ENCODE measurements at places on chromosomes 3 and 15. TPM values are rescaled to one million over a fixed set of nuclear protein-coding genes. Genes with fewer than 3 reads are reported as not detected.

GRCh38 chr3:15387735-15388134, 39.6 kb downstream of the METTL6 start:
- no peak overlapping the region for H3K4me3 ChIP-seq
- no peaks in the 10 kb centered on the region for H3K27me3 ChIP-seq
- H3K4me1 ChIP-seq, result peaks cover 4% of the 10 kb centered on the region
- H3K27ac ChIP-seq, result no peak overlapping the region
- no peaks in the 10 kb centered on the region for H3K36me3 ChIP-seq
- DNase-seq, result no peak

- H3K4me1 ChIP-seq, result no peaks in the 10 kb centered on the region
- H3K27me3 ChIP-seq, result no peaks in the 10 kb centered on the region
- DNase-seq, result no peak
- H3K4me3 ChIP-seq, result no peak overlapping the region
- no peak overlapping the region for H3K27ac ChIP-seq
Measured at GRCh38 chr15:70062321-70062956, 35.3 kb downstream of the TLE3 start.

GRCh38 chr15:74233851-74234597, 2.1 kb upstream of the CCDC33 start:
- no peaks in the 10 kb centered on the region for H3K36me3 ChIP-seq
- no peak for DNase-seq
- H3K27ac ChIP-seq, result no peak overlapping the region
- H3K4me3 ChIP-seq, result no peak overlapping the region

DNA sequence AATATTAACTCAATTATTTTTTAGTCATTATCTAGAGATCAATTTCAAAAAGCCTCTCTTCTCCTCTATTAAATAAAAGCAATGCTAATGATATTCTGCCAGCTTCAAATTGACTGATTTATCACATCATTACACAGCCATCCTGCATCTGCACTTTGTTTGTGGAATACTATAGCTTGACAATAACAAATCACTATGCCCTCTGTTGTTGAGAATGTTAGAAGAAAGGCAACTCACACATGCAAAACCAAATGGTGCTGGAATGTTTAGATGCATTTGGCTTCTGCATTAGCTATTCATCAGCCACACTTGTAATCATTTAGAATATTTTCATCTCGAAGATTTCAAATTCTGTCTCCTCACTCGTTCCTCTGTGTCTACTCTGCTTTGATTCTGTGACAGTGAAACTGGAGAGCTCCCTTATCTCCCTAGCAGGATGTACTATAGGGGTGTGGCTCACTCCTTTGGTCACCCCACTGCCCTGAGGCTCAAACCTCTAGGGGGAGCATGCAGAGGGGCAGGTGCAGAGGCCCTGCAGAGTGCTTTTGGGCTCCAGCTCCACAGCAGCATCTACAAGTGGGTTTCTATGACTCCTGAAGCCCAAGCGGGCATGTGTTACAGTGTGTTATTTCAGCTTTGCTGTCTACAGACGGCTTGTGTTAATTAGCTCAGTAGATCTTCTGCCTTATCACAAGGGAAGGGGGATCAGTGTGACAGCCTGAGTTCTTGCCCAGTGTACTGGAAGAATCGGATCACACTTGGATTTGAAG, 454.1 kb upstream of the BCHE start:
- H3K27me3 ChIP-seq, result no peaks in the 10 kb centered on the region
- no peak for DNase-seq
- no peaks in the 10 kb centered on the region for H3K4me1 ChIP-seq
- H3K4me3 ChIP-seq, result no peak overlapping the region
- H3K36me3 ChIP-seq, result no peaks in the 10 kb centered on the region

- H3K27me3 ChIP-seq, result no peaks in the 10 kb centered on the region
- H3K27ac ChIP-seq, result no peak overlapping the region
- H3K36me3 ChIP-seq, result no peaks in the 10 kb centered on the region
- DNase-seq, result no peak
- peaks cover 5% of the 10 kb centered on the region for H3K4me1 ChIP-seq
- no peak overlapping the region for H3K4me3 ChIP-seq
Measured at GRCh38 chr3:114707252-114707860, 413.5 kb downstream of the TIGIT start.

DNA sequence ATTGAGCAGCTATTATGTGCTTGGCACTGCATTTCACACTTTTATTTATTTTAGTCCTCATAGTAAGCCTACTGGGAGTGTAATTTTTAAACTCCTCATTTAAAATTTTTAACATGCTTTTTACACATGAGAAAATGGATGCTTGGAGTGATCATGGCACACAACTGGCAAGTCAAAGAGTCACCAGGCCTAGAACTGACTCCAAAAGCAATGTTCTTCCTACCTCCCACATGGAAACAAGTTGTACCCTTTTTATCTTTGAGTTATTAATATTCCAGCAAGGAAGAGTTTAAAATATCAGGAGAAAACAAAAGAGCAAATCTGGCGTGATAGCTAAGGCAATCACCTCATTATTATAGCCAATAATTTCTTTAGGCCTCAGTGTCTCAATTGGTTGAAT, 100.6 kb downstream of the MEIS2 start:
- no peak overlapping the region for H3K4me3 ChIP-seq
- no peaks in the 10 kb centered on the region for H3K4me1 ChIP-seq
- no peaks in the 10 kb centered on the region for H3K36me3 ChIP-seq
- no peaks in the 10 kb centered on the region for H3K27me3 ChIP-seq
- no peak for DNase-seq
- no peak overlapping the region for H3K27ac ChIP-seq

DNA sequence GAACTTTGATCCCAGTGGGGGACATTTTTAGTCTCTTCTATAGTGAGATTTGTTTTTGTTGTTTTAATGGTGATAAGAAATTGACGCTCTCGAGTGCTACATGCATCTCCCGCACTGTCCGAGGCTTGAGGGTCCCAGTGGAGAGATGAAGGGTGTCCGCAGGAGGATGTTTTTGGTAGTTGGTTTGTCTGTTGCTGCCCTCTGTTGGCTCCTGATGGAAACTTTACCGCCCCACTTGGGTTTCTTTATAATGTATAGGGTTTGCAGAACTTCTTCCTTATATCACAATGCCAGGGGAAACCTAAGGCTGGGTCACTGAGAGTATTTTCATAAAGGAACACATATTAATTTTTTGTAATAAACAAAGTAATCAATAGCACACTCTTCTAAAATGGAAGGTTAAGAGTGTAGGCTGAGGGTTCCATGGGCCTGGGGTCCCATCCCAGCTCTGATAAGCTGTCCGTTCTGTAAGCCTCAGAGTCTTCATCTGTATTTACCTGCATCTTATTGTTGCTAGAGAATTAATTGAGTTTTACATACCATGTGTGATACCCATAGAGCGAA, 185.3 kb upstream of the FEZF2 start:
- no peaks in the 10 kb centered on the region for H3K36me3 ChIP-seq
- H3K4me3 ChIP-seq, result no peak overlapping the region
- no peaks in the 10 kb centered on the region for H3K4me1 ChIP-seq
- H3K27ac ChIP-seq, result no peak overlapping the region
- DNase-seq, result no peak

- no peak overlapping the region for H3K4me3 ChIP-seq
- H3K36me3 ChIP-seq, result no peaks in the 10 kb centered on the region
- H3K27ac ChIP-seq, result no peak overlapping the region
- H3K4me1 ChIP-seq, result no peaks in the 10 kb centered on the region
- peaks cover 16% of the 10 kb centered on the region for H3K27me3 ChIP-seq
Measured at GRCh38 chr3:100868894-100869293, 124.3 kb downstream of the ABI3BP start.

- no peak for DNase-seq
- peaks cover 11% of the 10 kb centered on the region for H3K4me1 ChIP-seq
- peaks cover 49% of the 10 kb centered on the region for H3K36me3 ChIP-seq
- H3K27ac ChIP-seq, result no peak overlapping the region
- no peaks in the 10 kb centered on the region for H3K27me3 ChIP-seq
Measured at GRCh38 chr3:81753416-81754027, 7.9 kb downstream of the GBE1 start.

DNA sequence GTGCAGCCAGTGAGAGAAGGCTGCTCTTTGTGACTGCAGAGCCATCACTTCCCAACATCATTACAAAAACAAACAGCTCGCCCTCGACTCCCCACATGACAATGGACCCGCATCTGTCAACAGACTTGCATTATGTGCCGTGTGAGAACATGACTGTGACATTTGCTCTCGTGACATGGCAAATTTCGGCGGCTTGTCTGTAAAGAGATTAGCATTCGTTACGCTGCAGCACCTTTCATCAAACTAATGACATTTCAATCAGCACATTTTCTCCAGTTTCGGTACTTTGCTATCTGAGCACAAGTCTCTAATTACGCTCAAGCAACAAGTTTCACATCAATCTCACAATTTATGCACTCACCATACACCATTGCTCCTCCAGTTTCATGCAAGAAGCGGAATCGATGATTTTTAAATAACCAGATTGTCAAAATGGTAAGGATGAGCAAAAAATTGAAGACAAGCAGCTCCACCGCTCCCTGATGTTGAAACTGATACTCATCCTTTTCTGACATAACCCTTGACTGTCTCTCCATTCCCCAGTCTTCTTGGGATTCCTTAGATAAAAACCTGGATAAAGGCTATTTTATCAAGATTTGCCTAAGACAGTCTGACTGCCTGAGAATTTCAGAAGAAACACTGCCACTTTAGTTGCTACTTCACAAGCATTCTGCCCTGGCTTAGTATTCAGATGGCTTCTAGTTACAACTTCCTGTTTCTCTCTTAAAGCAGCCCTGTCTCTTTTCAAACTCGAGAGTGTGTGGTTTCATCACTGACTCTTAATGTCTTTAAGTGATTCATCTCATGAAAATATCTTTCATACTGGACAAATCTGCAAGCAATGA, at the start of gene SLC9A9:
TSS of gene SLC9A9 (minus strand) at position 682 of the 845 bp plus-strand sequence. CDS start at position 536, 146 bp downstream.
- peaks cover 53% of the 10 kb centered on the region for H3K4me1 ChIP-seq
- peak within 1 kb of the TSS; percentile 93 for H3K27ac ChIP-seq
- peak; percentile 53 for DNase-seq
- H3K27me3 ChIP-seq, result no peaks in the 10 kb centered on the region
- H3K36me3 ChIP-seq, result no peaks in the 10 kb centered on the region

- DNase-seq, result no peak
- no peak overlapping the region for H3K27ac ChIP-seq
- peaks cover 5% of the 10 kb centered on the region for H3K4me1 ChIP-seq
Measured at GRCh38 chr3:28050885-28051284, 190.5 kb upstream of the CMC1 start.

DNA sequence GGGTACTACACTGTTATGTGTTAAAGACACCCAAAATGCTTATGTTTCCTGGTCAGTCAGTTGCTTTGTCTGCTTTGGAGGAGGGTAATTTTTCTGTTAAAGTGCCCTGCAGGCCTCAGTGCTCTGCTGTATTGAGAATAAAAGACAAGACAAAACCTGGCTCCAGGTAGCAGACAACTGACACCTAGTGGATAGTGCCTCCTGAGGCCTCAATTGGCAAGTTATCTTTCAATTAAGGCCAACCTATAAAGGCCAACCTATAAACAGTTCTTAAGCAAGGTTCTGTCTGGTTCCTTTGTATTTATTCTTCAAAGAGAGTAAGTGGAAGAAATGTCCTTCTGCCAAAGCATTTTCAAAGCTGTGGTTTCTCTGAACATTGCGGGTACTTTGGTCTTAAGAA, 773.8 kb downstream of the MECOM start:
- H3K27me3 ChIP-seq, result no peaks in the 10 kb centered on the region
- DNase-seq, result no peak
- H3K4me3 ChIP-seq, result no peak overlapping the region
- H3K4me1 ChIP-seq, result no peaks in the 10 kb centered on the region

DNA sequence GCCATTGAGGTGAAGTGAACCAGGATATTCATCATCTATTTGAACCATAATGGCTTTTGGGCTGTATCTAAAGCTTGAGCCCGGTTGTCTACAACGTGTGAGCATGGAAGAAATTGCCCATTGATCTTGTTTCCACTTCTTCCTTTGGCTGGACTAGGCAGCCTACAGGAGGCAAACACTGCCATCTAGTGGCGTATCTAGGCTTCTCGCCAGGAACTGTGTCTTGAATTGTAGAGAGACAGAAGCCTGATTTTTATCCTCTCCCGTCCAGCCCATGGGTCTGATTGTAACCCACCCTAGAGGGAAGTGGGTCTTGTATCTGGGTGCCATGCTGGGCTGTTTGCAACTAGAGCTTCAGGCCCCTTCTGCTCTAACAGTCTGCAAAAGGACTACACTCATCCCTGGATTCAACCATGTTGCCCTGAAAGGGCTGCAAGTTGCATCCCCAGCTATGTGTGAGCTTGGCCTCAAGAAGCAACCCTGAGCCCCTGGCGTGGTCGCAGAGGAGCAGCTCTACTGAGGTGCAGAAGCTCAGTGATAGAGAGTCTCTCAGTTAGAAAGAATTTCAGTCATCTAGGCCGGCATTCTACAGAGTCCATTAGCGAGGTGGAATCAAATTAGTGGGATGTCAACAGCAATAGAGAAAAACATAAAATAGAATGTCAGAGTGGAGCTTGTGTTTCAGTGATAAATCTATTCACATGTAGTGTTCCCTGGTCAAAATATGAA, 170.2 kb upstream of the UMPS start:
- H3K36me3 ChIP-seq, result no peaks in the 10 kb centered on the region
- H3K4me1 ChIP-seq, result no peaks in the 10 kb centered on the region
- peaks cover 50% of the 10 kb centered on the region for H3K27me3 ChIP-seq

- H3K27me3 ChIP-seq, result peaks cover 2% of the 10 kb centered on the region
- H3K27ac ChIP-seq, result no peak overlapping the region
- DNase-seq, result no peak
- no peak overlapping the region for H3K4me3 ChIP-seq
- no peaks in the 10 kb centered on the region for H3K4me1 ChIP-seq
Measured at GRCh38 chr3:98945101-98945524, 43.6 kb upstream of the DCBLD2 start.

GRCh38 chr3:148951599-148952361, 39.6 kb upstream of the GYG1 start:
- no peak overlapping the region for H3K4me3 ChIP-seq
- peaks cover 4% of the 10 kb centered on the region for H3K4me1 ChIP-seq
- H3K27ac ChIP-seq, result no peak overlapping the region
- DNase-seq, result no peak

DNA sequence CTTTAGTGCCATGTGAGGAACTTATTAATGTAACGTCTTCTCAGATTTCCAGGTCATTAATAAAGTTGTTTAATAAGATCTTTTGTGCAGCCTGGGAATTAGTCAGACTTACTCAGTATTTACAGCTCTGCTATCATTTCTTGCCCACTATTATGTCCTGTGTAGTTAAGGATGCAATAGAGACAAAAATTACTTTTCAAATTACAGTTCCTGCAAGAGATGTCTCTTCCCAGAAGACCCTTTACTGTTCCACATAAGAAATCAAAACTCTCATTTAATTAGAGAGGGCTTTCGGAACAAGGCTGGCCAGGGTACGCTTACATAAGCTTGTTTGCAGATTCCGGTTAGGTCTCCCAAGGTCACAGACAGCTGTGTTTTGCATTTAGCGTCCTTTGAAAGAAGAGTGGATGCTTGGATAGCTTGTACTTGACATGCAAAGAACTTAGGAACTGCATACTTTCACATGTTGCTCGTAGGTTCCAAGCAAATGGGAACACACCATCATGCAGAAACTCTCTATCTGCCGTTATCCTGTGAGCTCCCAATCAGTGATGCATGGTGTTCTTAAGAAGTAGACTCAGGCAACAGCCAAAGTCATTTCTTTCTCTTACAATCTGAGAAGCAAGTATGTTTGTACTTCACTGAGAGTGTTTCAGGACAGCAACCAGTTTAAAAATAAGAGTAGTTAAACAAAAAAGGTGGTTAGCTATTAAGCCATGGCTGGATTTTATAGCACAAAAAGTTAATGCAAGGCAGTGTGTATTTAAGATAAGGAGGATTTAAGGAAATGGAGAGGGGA, 37.4 kb downstream of the FILIP1L start:
- no peak for DNase-seq
- no peak overlapping the region for H3K4me3 ChIP-seq
- peaks cover 46% of the 10 kb centered on the region for H3K4me1 ChIP-seq
- no peak overlapping the region for H3K27ac ChIP-seq
- peaks cover 40% of the 10 kb centered on the region for H3K36me3 ChIP-seq

SUCLG2 gene
- total RNA-seq, result 48.5 TPM

TRAT1 gene
- total RNA-seq, result 165 TPM

C15orf40 gene
- 23.8 TPM for total RNA-seq
